ENCODE measurements at places on chromosomes 1 and 21.

DNA sequence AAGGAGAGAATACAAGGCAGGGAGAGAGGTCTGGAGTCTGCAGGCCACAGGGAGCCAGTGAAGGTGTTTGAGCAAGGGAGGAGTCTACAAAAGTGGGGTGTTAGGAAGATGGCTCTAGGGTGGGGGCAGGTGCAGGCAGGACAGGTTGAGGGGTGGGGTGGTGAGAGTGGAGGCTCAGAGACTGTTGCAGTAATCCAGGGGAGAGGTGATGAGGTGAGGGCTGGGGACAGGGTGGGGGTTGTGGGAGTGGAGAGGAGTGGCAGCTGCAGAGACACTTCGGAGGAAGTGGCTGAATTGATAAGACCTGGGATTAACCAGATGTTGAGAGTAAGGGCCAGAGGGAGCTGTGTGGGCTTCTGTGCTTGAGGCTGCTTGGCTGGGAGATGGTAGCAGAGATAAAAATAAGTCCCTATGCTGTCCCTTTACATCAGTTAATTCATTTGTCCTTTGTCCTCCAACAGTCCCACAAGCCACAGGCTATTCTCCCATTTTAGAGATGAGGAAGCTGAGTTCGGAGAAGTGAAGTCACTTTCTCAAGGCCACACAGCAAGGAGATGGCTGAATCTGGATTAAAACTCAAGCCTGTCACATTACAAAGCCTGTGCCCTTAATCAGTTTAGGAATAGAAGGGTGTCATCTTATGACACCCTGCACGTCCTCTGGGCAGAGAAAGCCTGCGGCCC, 54.8 kb upstream of the SYNC start:
- DNase-seq = no peak

- no peak for DNase-seq
These were observed 9.1 kb downstream of the ASPM start for GRCh38 chr1:197137322-197137721.

DNA sequence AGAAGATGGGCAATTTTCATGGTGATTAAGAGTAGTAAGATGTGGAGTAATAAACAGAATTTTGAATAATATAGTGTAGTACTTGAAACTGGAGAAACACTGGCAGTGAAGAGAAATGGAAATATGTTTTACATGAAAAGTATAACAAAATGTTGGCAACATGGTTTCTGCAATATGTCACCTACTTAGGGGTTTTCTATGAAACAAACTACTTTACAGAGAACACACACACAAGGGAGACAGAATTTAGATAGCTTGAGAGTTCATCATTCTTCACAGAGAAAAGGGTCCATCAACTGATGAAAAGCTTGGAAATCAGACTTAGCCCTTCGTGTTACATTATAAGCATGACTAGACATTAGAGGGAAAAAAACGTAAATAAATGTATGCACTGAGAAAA, 135.2 kb downstream of the EIF4G3 start:
- no peak for DNase-seq

DNA sequence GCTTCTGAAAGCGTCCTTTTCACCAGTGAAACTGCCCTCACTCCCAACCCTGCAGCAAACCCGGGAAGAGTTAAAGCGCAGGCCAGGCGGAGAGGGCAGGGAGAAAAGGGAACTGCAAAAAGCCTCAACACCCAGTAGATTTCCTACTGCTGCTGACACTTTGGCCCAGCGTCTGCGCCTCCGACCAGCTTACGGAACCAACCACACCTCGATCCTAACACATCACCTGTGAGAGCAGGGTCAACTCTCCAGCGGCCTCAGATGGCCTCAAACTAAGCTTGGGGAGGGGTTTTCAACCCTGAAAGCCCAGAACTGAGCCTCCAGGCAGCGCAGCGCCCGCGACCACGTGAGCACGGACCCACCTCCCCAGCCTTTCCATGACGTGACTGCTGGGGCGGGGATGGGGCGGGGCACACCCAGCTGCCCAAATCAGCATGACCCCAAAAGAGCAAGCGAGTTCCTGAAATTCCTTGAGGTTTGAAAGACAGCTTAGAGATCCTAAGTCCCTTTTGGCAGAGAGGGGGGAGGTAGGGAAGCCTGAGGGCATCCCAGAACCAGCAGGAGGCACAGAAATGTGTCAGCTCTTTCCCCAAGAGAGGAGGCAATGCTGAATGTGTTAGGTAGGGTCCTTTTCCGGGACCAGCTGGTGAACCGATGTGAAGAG, 59.1 kb downstream of the ITPKB start:
- peak; percentile 73 for DNase-seq

GRCh38 chr1:214352838-214353237, 71.9 kb downstream of the SMYD2 start:
- no peak for DNase-seq

- DNase-seq = no peak
These were observed 67.2 kb downstream of the FAM163A start for GRCh38 chr1:179810367-179810715.

- peak; percentile 7 for DNase-seq
These were observed 31.2 kb downstream of the CHD1L start for GRCh38 chr1:147273409-147274336.

- DNase-seq = no peak
These were observed 1.0 kb downstream of the KCNK1 start for GRCh38 chr1:233614743-233615521.

DNA sequence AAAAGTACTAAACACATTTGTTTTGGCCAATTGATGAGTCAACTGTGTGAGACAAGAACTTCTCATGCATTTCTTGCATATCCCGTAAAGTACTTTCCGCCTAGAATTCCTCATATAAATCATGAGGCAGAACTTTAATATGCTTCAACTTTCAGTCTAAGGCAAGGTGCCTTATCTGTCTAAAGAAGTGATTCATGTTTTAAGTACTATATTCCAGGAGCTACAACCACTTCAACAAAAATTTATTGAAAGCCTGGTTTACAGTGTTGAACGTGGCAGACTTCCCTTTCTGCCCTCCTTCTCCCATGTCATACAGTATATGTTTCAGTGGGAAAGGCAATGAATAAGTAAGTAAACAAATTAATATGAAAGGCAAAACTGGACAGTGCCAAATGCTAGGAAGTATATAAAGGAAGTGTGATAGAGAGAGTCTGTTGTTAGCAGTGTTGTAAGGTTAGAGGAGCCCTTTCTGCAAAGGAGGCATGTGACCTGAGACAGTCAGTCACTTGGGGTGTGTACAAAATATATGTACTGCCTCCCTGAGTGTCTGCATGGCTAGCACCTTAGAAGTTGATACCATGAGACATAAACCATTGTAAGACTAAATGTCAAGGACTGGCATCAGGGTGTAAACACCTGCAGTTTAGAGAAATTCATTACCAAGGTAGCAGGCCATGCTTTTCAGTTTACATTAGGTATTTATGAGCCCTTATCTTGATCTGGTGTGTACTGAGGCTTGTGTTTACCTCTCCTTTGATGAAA, 362.2 kb downstream of the SRGAP2C start:
- DNase-seq = no peak

DNA sequence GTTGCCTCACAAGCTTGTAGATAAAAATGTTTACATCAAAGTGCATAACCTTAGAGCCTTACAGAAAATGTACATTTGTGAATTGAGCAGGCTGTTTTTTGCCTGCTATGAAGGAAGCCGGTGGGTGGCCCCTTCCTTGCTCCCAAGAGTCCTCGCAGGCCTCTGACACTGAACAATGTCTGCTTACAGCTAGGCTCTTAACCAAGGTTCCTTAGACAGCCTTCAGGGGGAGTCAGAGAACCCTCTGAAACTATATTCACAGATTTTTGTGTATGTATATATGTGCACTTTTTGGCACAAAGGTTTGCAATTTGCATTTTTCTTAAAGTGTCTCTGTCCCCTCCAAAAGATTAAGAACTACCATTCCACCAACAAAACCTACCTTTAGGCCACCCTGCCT, 282.6 kb downstream of the BARHL2 start:
- DNase-seq = no peak

DNA sequence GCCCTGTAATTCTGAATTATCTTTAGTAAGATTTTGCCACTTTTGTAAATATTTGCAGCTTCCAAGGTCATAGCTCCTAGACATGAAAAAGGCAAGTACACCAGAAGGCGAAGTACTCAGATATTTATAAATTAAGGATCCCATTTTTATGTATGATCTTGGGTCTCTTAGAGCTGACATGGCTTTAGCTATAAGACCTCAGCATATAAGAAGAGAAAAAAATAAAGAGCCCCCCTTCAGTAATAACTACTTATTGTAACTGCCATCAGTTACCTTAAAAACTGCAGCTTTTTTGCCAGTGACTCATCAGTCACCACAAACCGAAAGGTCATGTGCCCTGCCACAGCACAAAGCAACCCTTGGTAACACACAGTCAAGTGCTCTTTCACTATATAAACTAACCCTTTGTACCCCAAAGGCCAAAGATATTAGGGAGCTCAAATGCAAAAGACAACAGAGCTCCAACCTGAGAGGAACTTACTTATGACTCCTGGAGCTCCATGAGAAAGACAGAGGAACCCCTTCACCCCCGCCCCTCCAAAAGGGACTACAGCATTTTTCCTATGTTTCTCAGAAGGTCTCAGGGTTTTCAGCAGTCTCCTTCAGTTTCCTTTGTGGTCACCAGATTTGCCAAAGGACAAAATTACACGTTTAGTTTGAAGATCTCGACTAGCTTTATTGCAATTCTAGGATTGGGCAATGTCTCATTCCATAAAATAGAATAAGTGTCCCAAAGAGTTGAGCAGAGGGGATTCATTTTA, 219.8 kb upstream of the DUSP10 start:
- DNase-seq = peak; percentile 14

DNA sequence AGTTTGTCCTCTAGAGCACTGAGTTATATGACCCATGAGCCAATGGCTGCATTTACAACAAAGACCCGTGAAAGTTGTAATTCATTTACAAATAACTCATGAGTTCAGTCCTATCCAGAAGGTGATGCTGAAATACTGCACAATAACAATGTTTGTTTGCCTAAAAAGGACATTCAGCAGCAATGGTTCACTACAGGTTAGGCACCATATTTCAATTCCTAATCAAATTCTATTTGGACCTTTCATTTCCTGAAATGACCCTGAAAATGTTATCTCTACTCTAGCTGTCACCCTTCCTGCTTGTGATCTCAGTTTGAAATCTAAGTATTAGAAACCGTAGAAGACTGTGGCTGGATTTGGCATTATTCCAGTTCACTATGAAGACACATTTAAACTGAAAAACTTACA, 191.2 kb upstream of the SAMSN1 start:
- DNase-seq = no peak

- no peak for DNase-seq
These were observed 17.4 kb downstream of the MIGA1 start for GRCh38 chr1:77796695-77797405.

DNA sequence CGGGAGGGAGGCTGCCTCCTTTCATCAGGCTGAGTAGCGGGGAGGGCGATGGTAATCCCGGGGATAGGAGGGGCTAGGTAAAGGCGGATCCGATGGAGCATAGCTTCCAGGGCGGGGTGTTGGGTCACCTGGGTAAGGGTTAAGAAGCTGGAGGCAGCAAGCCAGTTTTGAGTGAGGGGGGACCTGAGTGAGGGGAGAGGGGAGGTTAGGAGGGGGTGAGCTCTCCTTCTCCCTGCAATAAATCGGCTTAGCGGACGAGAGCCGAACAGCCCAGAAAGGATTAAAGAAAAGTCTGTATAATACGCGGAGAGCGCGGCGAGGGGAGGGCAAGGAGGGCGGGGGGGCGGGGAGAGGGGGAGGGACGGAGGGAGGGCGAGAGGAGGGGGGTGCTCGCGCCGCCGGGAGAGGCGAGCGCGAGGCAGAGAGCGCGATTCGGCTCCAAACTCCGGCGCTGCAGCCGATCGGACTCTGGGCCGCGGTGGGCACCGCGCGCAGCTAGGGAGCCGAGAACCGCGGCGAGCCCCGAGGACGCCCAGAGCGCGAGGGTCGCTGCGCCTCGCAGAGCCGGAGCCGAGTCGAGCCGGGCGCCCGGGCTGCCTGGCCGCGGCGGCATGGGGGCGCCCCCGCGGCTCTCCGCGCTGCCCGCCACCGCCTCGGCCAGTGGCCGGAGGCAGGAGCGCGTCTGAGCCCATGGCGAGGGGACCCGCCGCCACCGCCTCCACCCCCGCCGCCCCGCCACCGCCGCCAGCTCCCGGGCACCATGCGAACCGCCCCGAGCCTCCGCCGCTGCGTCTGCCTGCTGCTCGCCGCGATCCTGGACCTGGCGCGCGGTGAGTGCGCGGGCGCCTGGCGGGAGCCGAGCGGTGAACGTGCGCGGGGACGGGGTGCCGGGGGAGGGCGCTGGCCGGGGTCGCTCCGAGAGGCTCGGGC, at the start of gene IGSF21:
Gene IGSF21, plus strand, starts transcription at position 430 of the 930 bp plus-strand sequence. Its CDS starts 331 bp downstream, at position 761.
- DNase-seq = no peak

- no peak for DNase-seq
These were observed 10.2 kb upstream of the RNF186 start for GRCh38 chr1:19825298-19825697.

DNA sequence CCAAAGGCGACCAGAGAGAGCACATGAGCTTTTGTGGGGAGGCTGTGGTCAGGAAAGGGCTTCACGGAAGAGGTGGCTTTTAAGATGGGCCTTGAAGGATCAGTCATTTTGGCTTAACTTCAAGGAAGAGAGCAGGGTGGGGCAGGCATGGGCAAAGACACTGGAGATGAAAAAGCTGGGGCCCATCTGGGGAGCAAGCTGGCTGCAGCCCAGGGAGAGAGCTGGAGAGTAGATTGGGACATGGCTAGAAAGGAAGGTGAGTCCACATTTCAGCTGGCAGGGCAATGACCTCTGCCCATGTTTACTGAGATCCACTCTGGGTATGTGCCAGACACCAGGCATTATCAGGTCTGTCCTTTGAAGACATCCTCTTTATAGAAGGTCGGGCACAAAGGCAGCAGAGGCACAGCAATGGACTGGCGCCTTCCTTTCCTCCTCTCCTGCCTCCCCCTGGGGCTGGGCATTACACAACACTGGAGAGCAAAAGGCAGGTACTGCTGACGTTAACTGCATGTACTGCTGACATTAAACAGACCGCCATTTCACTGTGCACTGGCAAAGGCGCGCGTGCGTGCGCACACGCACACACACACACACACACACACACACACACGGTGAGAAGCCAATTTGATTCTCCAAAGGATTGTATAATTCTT, 2.2 kb upstream of the UBXN10 start:
- DNase-seq = no peak

DNA sequence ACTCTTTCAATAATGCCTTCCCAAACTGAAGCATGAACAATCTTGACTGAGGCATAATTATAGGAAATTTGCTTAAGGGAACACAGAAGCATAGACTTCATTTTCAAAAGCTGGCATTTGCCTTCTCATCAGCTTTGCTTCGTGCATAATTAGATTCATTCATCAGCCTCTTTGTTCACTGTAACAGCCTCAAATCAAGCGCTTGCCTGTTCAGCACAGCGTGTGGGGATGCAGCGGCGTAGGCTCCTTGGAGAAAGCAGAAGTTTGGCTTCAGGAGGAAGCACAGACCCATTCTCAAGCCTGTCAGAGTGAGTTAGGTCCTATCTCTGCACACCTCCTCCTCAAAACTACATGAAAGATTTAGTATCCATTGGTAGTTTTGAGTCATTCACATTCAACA, 246.4 kb upstream of the MAP1LC3C start:
- DNase-seq = no peak

GRCh38 chr1:193589597-193590040, 403.2 kb upstream of the B3GALT2 start:
- no peak for DNase-seq

All from stimulated activated CD4-positive, alpha-beta T cell treated with anti-CD3 and anti-CD28 coated beads, Interleukin-2, amount 100 ng/mL, for 48 hours (primary cell).